ENCODE measurements at places on chromosomes 11 and 22.

DNA sequence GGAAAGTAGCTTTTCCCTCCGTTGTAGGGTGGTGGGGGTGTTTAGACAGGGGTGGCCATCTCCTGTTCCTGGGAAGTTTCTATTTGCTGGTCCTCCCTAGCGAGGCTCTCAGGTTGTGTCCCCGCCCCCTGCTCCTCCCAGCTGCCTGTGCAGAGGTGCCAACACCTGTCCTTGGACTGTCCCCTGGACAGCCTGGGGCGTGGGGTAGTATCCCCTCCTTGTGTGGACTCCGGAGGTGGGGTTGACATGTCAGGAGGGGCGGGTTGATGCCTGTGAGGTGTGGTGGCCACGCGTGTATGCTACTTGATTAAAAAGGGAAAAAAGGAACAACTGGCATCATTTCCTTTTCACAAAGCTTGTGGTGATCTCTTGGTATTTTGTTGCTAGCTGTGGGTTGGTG lies 14.3 kb upstream of the RANBP1 start:
- no peak for DNase-seq

DNA sequence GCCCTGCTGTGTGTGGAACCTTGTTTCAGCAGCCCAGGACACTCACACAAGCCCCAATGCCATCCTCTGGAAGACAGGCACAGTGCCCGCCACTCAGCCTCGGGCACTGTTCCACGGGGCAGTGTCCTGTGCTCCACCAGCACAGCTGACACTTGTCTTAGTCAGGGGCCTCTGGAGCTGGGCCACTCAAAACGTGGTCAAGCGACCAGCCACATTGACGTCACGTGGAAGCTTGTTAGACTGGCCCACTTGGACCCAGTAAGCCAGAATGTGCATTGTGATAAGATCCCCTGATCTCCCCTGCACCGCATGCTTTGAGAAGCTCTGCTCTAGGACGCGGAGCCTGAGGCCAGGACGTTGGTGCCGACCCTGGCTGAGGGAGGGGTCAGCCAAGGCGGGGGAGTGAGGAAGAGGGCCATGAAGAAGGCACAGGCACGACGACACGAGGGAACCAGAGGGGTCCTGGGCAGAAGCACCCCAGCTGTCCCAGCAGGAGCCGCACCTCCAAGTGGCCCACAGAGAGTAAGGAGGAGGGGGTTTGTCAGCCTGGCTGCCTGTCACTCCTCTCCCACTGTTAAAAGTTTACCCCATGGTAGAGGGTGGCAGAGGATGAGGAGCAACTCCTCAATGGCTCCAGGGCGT lies 64.6 kb downstream of the LINC01488 start:
- no peak for DNase-seq

- DNase-seq: no peak
These were observed 50.7 kb downstream of the CSF2RB start for GRCh38 chr22:36964106-36964505.

DNA sequence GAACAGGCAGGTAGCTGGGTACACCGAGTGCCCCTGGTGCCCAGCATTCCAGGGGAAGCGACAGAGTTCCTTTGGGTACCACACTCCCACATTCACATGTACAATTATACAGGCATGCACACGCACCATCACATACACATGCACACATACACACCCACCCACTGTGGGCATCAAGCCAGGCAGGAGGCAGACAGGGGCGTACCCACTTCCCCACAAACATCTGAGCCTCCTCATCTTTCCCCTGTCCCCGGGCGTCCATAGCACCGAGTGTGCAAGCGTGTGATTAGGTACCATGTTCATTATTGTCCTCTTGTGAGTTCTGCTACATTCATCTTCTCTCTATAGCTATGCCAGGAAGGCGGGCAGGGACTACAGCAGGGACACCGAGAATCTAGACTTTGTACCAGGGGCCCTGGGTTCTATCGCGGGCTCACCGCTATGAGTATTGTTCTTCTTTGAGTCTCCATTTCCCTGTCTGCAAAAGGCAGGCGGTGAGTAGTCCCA lies 2.1 kb upstream of the CARD10 start:
- DNase-seq: no peak

- no peak for DNase-seq
These were observed 1.6 kb downstream of the MAML2 start for GRCh38 chr11:96341211-96342013.

DNA sequence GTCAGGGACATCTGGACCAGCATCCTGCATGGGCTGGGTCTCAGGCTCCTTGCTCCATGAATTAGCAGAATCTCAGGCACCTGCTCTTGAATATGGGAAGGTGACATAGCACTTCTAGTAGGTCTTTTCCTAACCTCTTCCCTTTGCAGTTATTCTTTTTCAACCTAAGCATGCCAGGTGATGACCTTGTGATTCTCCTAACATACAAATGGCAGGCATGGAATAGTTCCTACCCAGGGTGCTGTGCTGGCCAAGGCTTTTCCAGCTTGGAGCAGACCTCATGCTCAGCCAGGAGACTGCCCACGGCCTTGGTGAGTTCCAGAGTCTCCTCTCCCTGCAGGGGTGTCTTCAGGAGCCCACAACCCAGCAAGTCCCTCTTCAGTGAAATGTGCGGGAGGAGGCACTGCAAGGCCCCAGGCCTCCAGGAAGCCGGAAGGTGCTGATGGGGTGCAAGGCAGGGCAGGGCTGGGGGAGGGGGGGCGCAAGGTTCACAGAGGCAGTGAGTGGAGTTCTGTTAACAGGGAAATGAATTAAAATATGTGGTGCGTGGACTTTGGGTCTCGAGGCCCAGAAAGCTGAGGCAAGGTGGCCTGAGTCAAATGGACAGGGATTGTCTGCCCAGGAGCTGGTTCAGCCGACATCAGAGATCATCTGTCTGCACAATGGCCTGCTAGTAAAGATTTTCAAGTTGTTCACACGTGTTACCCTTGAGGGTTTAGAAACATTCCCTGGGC lies 75.9 kb upstream of the SEPTIN5 start:
- no peak for DNase-seq

DNA sequence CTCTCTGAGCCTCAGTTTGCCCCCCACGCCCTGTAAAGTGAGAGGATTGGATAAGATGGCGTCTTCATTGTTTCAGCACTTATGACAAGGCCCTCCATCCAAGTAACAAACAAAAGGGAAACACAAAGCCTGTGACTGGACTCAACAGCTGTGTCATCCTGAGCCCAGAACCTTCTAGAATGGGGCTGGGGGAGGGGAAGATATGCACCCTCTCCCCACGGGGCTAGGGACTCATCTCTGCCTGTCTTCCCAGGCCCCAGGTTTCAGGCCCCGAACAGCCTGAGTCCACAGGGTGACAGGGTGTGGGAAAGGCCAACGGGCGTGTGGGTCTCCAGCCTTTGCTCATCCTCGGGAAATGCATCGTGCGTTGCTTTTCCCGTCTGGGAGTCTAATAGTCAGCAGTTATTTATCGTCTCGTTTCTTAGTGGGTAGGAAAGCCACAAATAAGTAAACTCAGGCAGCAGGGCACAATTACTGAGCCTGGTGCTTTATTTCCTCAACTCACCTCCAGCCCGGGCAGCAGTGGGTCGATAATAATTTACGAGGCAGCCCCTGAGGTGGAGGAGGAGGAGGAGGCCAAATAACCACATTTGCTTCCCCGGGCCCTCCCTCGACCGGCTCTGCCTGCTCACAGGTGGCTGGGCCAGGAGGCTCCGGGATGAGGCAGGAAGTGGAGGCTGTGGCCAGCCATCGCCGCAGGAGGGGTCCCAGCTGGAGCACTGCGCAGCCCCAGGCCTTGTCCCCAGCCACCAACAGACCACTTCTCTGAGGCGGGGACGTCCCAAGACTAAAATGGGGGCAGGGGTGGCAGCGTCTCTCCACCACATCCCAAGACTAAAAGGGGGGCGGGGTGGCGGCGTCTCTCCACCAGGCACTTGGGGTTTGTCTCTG lies 54.4 kb downstream of the FLRT1 start:
- no peak for DNase-seq

DNA sequence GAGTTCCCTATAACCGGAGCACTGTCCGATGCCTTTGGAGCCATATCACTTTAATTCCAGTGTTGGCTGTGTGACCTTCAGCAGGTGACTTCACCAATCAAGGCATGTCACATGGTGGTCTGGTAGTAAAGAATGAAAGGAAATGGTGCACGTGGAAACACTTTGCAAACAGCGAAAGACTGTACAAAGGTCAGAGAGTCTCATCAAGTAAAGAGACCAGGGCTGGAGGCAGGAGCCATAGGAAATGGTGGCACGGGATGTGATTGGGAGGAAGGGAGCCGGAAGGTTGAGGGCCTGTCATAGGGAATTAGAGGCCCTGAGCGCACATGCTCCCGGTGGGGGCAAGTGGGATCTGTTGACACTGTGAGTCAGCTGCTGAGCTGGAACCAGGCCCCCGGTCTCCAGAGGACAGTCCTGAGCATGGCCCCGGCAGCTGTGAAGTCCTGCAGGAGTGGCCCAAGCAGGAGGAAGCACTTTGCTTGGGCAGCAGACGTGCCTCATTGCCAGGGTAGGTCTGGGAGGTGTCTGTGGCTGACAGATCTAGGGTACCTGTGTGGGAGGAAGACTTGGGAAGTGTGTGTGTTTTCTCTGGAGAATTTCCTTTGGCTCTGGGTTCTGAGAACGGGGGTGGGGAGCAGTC lies 2.0 kb downstream of the DAGLA start:
- DNase-seq: no peak

GRCh38 chr11:101618709-101619108 lies 34.9 kb upstream of the TRPC6 start:
- DNase-seq: no peak

- no peak for DNase-seq
These were observed 52.6 kb downstream of the IGSF9B start for GRCh38 chr11:133903875-133904817.

DNA sequence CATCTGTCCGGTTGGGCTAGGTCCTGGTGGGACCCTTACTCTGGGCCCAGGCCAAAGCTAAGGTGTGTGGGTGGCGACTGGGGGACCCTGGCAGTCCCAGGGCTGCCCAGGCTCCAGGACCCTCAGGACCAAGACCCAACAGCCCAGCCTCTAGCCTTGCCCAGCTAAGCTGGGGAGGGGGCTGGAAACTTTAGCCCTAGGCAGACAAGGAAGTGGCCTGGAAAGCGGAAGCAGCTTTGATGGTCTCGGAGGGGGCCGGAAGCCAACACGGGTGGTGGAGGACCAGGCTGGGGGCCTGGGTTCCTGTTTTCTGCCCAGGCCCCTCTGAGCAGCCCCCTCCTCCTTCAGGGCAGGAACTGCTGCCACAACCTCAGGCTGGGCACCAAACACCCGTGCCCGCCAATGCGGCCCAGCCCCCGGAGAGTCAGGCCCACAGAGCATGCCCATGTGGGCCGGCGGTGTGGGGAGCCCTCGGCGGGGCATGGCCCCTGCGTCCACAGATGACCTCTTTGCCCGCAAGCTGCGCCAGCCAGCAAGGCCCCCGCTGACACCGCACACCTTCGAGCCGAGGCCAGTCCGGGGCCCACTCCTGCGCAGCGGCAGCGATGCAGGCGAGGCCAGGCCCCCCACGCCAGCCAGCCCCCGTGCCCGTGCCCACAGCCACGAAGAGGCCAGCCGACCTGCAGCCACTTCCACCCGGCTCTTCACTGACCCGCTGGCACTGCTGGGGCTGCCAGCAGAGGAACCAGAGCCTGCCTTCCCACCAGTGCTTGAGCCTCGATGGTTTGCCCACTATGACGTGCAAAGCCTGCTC lies 2.8 kb downstream of the SIPA1 start:
- DNase-seq: no peak

GRCh38 chr11:110069158-110069737 lies 23.9 kb upstream of the ZC3H12C start:
- DNase-seq: no peak

GRCh38 chr11:114026355-114026754 lies 33.2 kb upstream of the ZBTB16 start:
- DNase-seq: no peak

DNA sequence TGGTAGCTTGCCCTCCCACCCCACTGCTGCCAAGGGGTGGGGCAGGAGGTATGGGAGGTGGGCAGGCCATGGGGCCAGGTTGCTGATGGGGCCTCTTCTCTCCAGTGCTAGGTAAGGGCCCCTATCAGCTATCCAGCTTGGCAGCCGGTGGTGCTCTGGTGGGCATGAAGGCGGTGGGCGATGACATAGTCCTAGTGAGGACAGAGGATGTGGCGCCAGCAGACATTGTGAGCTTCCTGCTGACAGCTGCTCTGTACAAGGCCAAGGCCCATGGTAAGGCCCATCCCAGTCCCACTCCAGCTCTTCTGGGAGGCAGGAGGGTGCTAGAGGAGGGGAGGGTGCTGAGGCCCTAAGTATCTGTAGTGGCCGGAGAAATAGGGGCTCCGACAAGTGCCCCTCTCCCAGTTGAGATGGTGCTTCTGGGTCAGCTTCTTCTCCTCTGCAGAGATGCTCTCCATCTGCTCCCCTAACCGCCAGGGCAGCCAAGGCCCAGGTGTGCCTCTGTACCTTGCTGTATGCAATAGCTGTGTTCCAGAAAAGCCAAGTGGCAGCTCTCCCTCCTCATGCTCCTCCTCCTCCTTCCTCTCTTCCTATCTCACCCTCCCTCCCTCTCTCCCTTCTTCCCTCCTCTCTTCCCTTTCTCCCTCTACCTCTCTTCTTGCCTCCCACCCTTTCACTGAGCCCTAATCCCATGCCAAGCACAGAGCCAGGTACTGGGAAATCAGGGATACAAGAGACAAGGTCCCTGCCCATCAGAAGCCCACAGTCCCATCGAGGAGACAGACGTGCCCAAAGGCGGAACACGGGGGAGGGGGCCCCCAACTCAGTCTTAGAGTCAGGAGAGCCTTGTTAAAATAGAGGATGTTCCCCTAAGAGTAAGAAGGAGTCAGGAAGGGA lies 55.3 kb downstream of the OTOG start:
- DNase-seq: no peak

- DNase-seq: no peak
These were observed 31.5 kb downstream of the CD44 start for GRCh38 chr11:35170503-35170902.

DNA sequence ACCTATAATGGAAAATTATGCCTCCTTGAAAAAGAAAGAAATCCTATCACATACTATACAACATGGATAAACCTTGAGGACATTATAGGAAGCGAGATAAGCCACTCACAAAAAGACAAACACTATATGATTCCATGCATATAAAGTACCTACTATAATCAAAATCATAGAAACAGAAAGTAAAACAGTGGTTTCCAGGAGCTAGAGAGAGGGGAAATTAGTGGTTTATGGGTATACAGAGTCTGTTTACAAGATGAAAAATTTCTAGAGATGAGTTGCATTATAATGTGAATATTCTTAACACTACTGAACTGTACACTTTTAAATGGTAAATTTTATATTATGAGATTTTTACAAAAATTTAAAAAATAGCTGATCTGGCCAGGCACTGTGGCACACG lies 40.5 kb upstream of the ARHGAP42 start:
- DNase-seq: no peak

- DNase-seq: no peak
These were observed 9.1 kb downstream of the PITPNM1 start for GRCh38 chr11:67496113-67496512.

- DNase-seq: no peak
These were observed 452.3 kb downstream of the RAB38 start for GRCh38 chr11:87722756-87723565.

Data from NCI-H2227 treated with DMSO at 0.1 percent for 48 hours (cell line).